ENCODE measurements at places on chromosomes 5 and 9.
A peak's percentile ranks its signal among the peaks of the same experiment; 100 is the strongest.

DNA sequence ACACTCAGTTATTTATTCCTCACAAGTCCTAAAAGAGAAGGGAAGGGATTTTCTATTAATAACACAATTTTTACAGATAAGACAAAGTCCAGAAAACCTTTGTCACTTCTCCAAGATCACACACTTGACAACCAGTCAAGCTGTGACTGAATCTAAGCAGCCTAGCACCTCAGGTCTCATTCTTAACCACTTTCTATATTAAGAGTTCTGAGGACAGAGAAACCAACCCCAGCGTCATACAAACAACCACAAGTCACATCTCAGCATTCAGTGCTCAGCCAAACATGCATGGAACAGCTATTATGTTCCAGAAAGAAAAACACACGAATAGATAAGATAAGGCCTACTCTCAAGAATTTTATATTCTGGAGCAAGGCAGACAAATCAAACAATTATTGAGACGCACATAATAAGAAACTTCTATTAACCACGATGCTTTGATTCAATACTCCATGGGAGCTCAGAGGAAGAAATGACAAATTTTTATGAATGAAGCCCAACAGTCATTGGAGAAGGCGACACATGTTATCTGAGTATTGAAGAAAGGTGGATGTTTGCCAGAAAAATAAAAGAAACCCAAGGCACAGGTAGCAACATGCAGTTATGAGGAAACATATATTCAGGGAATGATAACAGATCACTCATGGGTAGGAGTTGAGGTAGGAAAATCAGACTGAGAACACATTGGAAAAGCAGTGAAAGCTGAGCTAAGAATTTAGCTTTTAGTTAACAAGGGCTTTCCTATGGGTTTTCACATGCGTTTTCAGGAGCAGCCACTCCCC, 113.1 kb downstream of the HTR4 start:
- no peak for DNase-seq

DNA sequence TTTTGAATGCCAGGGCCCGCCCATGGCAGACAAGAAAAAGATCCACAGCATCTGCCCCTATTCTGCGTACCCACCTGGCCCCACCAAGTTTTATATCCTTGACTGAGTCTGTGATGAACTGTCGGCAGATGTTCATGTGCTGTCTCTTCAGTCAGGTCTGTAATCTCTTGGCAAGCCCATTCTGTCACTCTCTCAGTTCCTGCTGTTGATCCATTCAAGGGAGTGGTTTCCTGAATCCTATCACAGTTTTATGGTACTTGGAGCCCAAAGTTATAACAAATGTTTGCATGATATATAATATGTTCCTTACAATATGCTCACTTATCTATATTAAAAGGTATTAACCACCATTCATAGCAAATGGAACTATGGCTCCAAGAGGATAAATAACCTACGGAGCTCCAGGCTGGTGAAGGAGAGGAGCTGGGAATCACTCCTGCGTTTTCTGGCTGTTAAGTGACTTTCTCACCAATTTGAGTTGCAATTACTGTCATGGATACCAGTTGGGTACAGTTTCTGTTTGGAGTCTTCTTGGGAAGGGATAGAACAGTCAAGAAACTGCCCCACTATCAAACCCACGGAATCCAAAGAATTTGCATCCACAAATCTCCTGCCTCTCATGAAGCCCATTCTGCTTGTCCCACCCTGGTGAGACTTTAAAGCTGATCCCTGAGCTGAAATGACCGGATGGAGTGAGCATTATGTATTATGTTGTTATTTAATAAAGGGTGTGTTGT, 103.4 kb upstream of the SPRY4 start:
- DNase-seq = no peak

GRCh38 chr5:139872851-139873794, 77.5 kb downstream of the PSD2 start:
- DNase-seq = no peak

DNA sequence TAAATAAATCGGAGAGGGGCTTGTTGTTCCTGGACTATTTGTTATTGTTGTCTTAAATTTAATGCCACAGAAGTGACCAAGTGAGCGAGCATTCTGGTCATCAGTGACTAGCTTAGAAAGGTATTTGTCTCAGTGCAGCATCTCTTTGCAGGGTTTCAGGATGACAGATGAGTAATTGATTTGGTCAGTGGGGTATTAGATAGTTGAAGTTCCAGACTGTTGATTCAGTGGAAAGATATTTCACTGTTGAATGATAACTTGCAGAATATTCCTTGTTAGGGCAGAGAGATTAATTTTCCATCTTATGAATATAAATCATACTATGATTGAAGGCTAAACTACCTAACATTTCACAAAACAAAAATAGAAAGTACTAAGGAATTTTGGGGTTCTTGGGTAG, 122.4 kb downstream of the TRIO start:
- no peak for DNase-seq

DNA sequence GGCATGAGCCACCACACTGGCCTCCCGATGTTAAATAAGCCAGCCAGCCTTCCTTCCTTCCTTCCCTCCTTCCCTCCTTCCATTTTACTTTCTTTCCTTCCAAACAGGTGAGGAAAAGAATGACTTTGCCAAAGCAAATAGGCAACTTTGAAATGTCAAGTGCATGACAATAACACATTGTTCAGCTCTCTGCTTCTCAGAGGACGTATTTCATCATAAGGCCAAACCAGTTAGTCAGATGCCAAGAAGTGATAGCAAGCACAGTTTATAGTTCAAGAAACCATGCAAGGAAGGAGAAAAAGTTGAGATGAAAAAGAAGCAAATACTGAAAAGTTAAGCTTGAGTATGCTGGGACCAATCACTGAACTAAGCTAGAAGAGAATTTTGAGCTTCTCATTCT, 29.5 kb downstream of the POU4F3 start:
- DNase-seq = no peak

- DNase-seq = no peak
Observed at GRCh38 chr5:110031402-110032140, 341.8 kb downstream of the MAN2A1 start.

DNA sequence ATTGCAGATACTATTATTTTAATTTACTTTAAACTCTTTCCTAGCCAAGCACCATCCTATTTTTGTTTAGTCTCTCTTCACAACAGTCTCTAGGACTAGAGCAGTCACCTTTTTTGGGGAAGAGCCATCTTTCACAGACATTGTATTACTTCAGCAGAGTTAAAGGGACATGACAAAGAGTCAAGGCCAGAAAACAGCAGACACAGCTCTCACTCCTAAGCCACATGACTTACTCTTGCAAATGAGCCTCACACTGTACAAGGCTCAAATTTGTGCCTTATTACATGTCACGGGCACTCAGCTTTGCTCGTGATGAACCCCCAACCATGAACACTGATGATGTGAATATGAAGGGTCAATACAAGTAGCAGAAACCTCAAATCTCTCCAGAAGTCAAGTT, 104.3 kb downstream of the ZNF608 start:
- no peak for DNase-seq

GRCh38 chr9:114889802-114890224, 40.6 kb downstream of the TNFSF8 start:
- DNase-seq = no peak

DNA sequence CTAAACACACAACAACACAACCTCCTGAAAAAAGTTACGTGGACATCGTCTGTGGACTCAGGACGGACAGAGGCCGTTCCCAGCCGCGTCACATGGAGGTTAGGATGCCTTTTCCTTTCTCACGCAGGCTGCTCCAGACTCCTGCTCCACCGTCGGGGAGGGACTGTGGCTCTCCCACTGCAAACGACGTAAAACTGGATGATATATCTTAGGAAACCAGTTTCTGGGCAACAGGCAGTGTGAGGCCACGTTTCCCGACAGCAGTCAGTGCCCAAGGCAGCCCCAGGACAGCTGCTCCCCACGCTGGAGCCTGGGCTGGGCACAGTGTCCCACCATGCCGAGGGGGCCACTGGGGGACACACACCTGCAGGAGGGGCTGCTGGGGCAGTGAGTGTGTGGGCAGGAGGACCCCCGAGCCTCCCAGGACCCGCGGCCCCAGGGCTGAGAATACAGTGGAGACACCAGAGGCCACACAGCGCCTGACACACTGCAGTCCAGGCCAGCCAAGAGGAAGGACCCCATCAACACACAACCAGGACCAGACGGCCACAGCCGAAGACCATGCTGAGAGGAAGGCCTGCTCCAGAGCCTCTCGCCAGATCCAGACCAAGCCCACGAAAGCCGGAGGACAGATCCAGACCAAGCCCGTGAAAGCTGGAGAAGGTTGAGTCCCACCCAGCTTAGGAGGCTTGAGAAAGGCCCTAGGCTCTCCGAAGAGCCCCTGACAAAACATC, 26.2 kb downstream of the EXD3 start:
- DNase-seq = no peak

GRCh38 chr9:135087489-135087792, at the start of gene OLFM1:
Gene OLFM1 (plus strand): TSS chr9:135087668. CDS start chr9:135087990, 322 bp downstream.
- DNase-seq = peak; percentile 56

DNA sequence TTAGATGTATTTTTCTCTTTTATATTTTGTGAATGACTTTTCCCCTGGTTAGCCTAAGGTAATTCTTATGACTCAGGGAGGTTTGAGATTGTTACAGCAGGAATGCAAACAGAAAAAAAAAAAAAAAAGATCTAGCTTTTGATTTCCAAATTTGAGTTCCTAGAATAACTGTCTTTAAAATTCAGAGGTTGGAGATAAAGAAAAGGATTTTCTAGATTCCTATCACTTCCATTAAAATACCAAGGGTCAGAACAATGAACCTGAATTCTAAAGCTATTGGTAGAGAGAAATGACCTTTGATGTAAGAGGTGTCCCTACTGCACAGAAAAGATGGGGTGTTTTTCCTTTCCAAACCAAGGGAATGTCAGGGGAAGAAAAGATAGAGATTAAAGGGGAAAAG, 262.5 kb downstream of the DOCK8 start:
- no peak for DNase-seq

DNA sequence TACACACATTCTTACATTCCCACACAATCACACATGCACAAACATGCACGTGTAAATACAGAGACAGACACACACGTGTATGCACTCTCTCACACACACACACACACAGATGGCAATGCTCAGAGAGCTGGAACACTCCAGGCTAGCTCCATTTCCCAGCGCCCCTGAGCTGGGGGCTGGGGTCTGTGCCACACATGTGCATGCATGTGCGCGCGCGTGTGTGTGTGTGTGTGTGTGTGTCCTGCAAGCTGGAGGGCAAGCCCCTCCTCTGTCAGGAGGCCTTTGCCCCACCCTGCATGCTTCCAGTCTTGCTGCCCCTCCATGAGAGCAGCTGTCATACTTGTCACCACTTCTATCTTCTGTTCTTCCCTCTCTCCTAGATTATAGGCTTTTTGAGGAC, 16.6 kb upstream of the S1PR3 start:
- no peak for DNase-seq

DNA sequence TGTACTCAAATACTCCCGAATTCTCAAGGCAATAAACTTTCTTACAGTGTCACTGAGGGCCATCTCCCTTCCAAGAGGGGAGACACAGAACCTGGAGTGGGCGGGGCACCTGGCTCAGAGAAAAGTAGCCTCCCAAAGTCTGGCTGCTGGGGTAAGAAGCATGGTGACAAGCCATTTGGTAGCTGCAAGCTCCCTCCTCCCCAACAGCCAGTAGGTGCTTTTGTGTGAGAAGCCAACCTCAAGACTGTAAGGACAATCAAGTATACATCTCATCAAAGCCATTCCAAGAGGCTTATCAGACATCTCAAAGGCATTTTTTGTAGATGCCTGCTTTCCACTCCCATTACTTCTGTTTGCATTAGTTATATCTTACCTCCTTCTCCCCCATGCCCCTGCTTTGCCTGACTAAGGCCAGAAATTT, 1.4 kb downstream of the DAB2 start:
- no peak for DNase-seq
